ENCODE measurements at places on chromosomes 12 and 14. TPM values are rescaled to one million over a fixed set of nuclear protein-coding genes. Genes with fewer than 3 reads are reported as not detected.

GRCh38 chr14:34522496-34522895 lies 17.0 kb downstream of the EAPP start:
- no peaks in the 10 kb centered on the region for H3K27me3 ChIP-seq
- H3K27ac ChIP-seq, result peak overlapping the region; percentile 88

GSG1 gene
- not detected for total RNA-seq

- H3K4me3 ChIP-seq, result no peak overlapping the region
- no peak overlapping the region for H3K27ac ChIP-seq
- H3K27me3 ChIP-seq, result no peaks in the 10 kb centered on the region
These were observed 68.9 kb downstream of the SPPL3 start for GRCh38 chr12:120835304-120835612.

ERBB3 gene
- 206 TPM for total RNA-seq

GYS2 gene
- not detected for total RNA-seq

DNA sequence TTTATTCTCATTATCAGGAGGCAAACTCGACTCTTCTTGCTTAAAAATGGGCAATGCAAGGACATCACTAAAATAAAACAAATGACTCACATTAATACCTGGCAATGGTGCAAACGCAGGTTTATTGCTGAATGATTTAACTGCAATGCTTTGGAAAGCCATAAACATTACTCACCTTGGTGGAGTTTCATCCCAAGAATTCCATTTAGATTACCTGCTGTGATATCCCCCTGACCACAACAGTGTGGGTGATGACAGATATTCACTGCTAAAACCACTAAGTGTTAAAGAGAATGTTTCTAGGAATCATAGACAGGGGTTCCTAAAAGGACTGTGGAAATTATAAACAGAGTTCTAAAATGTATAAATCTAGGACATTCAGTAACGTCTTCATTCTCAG lies 35.3 kb upstream of the CSRNP2 start:
- no peaks in the 10 kb centered on the region for H3K36me3 ChIP-seq
- H3K27me3 ChIP-seq, result no peaks in the 10 kb centered on the region
- H3K4me1 ChIP-seq, result no peaks in the 10 kb centered on the region
- no peak for DNase-seq
- H3K27ac ChIP-seq, result no peak overlapping the region

GRCh38 chr12:29024117-29024516 lies 125.0 kb upstream of the FAR2 start:
- no peaks in the 10 kb centered on the region for H3K4me1 ChIP-seq
- DNase-seq, result no peak
- H3K27ac ChIP-seq, result no peak overlapping the region

PCED1B gene
- total RNA-seq, result 1.8 TPM

GRCh38 chr14:86166541-86166940 lies 636.6 kb downstream of the FLRT2 start:
- no peaks in the 10 kb centered on the region for H3K36me3 ChIP-seq
- H3K27me3 ChIP-seq, result no peaks in the 10 kb centered on the region
- H3K4me1 ChIP-seq, result no peaks in the 10 kb centered on the region

GRCh38 chr14:96121660-96122395 lies 82.7 kb downstream of the C14orf132 start:
- H3K4me3 ChIP-seq, result no peak overlapping the region
- DNase-seq, result no peak
- H3K36me3 ChIP-seq, result no peaks in the 10 kb centered on the region
- no peaks in the 10 kb centered on the region for H3K27me3 ChIP-seq

DNA sequence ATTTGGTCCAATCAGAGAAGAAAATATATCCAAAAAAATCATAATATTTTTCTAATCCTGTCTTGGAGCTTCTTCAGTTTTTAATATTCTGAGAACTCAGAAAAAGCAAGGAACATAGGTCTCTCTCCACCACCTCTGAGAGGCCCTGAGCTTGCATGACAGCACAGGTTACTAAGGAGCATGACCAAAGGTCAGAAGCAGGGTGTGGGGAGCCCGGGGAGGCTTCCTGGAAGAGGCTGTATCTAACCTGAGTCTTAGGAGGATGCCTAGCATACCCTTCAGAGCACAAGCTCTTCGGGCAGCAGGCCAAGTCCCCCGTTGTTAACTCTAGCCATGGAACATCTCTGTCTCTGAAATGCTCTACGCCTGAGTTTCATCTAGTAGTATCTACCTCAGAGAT lies 15.7 kb upstream of the STON2 start:
- peak; percentile 34 for DNase-seq
- H3K36me3 ChIP-seq, result no peaks in the 10 kb centered on the region
- no peaks in the 10 kb centered on the region for H3K4me1 ChIP-seq
- H3K4me3 ChIP-seq, result no peak overlapping the region

GRCh38 chr12:13536219-13536910 lies 339.8 kb downstream of the EMP1 start:
- no peaks in the 10 kb centered on the region for H3K27me3 ChIP-seq
- H3K4me3 ChIP-seq, result no peak overlapping the region
- H3K27ac ChIP-seq, result no peak overlapping the region
- H3K36me3 ChIP-seq, result no peaks in the 10 kb centered on the region
- DNase-seq, result no peak
- no peaks in the 10 kb centered on the region for H3K4me1 ChIP-seq

RPAP3 gene
- total RNA-seq, result 17.0 TPM

GRCh38 chr12:123843912-123844748 lies 82.0 kb downstream of the DNAH10 start:
- no peak overlapping the region for H3K4me3 ChIP-seq
- H3K4me1 ChIP-seq, result no peaks in the 10 kb centered on the region
- no peak overlapping the region for H3K27ac ChIP-seq
- no peaks in the 10 kb centered on the region for H3K27me3 ChIP-seq

GRCh38 chr12:67798768-67799167 lies 150.2 kb downstream of the DYRK2 start:
- H3K27ac ChIP-seq, result no peak overlapping the region
- DNase-seq, result no peak
- H3K4me1 ChIP-seq, result no peaks in the 10 kb centered on the region

GRCh38 chr14:51173863-51174262 lies 66.2 kb upstream of the TMX1 start:
- DNase-seq, result no peak
- no peaks in the 10 kb centered on the region for H3K27me3 ChIP-seq
- no peak overlapping the region for H3K4me3 ChIP-seq
- H3K4me1 ChIP-seq, result no peaks in the 10 kb centered on the region
- H3K36me3 ChIP-seq, result no peaks in the 10 kb centered on the region

ARID2 gene
- total RNA-seq, result 26.8 TPM

DNA sequence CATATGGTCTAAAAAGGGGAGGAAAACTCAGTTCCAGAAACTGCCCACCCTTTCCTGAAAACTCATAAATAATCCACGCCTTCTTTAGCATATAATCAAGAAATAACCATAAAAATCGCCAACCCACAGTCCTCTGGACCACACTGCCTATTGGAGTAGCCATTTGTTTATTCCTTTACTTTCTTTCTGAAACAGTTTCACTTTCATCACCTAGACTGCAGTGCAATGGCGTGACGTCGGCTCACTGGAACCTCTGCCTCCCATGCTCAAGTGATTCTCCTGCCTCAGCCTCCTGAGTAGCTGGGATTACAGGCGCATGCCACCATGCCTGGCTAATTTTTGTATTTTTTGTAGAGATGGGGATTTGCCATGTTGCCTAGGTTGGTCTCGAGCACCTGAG lies 44.2 kb downstream of the CLMN start:
- DNase-seq, result no peak
- no peaks in the 10 kb centered on the region for H3K27me3 ChIP-seq
- H3K4me1 ChIP-seq, result peaks cover 4% of the 10 kb centered on the region
- no peak overlapping the region for H3K4me3 ChIP-seq

GRCh38 chr12:93699271-93700145 lies 22.3 kb downstream of the CRADD start:
- DNase-seq, result no peak
- no peaks in the 10 kb centered on the region for H3K4me1 ChIP-seq
- H3K27me3 ChIP-seq, result no peaks in the 10 kb centered on the region
- H3K27ac ChIP-seq, result no peak overlapping the region
- H3K4me3 ChIP-seq, result no peak overlapping the region
- H3K36me3 ChIP-seq, result no peaks in the 10 kb centered on the region

DNA sequence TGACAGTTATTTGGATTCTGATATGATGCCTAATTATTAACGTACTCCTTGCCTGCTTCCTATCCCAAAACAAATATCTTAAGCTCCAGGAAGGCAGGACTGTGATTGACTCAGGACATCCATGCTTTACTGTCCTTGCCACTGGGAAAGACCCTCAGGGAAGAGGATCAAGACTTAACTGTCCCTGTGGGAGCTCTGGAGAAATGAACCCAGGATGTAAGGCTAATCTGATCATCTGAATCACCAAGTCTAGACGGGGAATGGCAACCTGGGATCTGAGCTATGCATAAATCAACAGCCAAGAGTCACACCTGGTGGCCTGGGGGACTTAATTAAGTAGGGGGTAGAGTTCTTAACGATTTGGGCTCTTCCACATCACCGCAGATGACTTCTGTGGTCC lies 153.2 kb upstream of the BCL2L14 start:
- no peaks in the 10 kb centered on the region for H3K4me1 ChIP-seq
- no peak for DNase-seq
- no peaks in the 10 kb centered on the region for H3K36me3 ChIP-seq
- H3K27ac ChIP-seq, result no peak overlapping the region

GRCh38 chr12:97466000-97466399 lies 3.4 kb downstream of the RMST start:
- H3K27me3 ChIP-seq, result no peaks in the 10 kb centered on the region
- no peak overlapping the region for H3K4me3 ChIP-seq
- H3K27ac ChIP-seq, result no peak overlapping the region
- DNase-seq, result no peak
- no peaks in the 10 kb centered on the region for H3K36me3 ChIP-seq
- H3K4me1 ChIP-seq, result no peaks in the 10 kb centered on the region

DNA sequence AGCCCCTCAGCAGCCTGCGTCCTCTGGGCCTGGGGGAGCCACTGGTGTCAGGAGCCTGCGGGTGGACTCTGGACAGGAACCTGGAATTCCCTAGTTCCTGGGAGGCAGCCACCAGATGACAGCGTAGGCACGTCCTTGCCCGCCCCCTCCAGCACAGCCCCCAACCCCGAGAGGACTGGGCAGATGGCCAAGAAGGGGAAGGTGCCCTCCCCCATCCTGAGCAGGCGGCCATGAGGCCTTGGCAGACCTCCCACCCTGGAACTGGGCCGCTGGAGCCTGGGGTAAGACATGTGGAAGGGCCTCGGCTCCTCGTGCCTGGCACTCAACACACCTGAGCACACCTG lies 60.4 kb upstream of the FBRSL1 start:
- DNase-seq, result peak; percentile 57
- H3K4me3 ChIP-seq, result no peak overlapping the region
- peaks cover 8% of the 10 kb centered on the region for H3K4me1 ChIP-seq
- no peak overlapping the region for H3K27ac ChIP-seq
- H3K27me3 ChIP-seq, result peaks cover 5% of the 10 kb centered on the region

GRCh38 chr12:102364709-102365108 lies 115.7 kb downstream of the IGF1 start:
- no peak overlapping the region for H3K27ac ChIP-seq
- no peaks in the 10 kb centered on the region for H3K27me3 ChIP-seq
- H3K36me3 ChIP-seq, result no peaks in the 10 kb centered on the region
- no peaks in the 10 kb centered on the region for H3K4me1 ChIP-seq

BHLHE41 gene
- 31.8 TPM for total RNA-seq

DNA sequence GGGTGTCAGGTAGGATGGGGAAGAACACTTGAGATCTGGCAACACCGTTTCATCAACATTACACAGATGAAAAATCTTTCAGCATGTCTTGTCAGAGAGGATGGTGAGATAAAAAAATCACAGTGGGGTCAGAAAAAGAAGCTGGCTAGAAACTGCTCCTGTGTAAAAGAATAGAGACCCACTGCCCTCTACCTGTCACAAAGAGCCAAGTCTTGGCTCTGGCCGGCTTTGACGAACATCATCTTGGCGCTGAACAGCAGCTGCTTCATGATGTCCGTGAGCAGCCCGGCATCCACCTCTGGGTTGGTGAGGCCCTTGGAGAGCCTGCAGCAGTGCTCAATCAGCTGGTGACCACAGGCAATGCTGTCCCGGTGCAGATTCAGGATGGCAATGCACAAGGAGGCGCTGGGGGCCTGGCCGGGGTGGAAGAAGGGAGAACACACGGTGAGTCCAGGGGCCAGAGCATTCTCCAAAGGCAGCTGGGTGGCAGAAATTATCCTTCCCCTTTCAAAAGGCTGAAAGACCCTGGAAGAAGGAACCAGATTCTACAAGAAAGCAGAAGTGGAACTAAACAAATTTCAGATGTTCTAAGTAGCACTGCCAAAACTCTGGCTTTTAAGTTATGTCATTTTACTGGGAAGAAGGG lies 50.2 kb downstream of the ZFYVE26 start:
- peaks cover 4% of the 10 kb centered on the region for H3K36me3 ChIP-seq
- H3K4me3 ChIP-seq, result no peak overlapping the region

TCTN1 gene
- total RNA-seq, result 10.2 TPM

DNA sequence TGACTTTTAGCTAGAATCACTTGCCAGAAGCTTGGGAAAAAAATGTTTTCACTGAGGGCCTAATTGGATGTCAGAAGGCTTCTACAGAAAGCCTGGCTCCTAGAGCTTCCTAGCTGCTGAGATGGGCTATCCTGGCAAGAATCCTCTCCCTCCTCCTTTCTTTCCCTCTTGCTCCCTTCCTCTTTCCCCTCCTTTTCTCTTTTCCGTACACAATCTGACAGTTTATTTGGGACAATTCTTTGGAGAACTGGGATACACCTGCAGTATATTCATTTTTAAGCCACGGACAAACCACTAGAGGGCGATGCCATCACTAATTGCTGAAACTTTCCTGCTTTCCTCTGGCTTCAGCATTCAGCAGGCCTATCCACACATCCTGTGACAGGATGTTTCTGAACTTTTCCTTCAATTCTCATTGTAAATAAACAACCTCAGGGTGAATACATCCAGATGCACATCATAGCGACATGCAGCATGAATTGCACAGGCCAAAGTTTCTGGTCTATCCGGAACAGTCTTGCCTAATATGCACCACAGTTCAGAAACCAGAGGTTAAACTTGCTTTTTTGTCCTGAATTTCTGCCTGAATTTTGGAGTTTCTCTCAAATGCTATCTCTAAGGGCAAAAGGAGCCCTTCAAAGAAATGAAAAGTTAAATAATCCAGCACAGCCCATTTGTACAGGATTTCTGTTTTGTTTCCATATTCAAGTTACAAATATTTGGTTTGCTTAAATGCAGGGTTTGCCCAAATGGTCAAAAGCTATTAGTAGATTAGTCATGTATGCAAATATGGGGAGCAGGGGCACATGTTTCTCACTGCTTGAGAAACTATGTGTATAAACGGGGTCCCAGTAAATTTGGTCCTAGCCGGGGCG lies 142.8 kb downstream of the PAWR start:
- H3K4me1 ChIP-seq, result no peaks in the 10 kb centered on the region
- peak overlapping the region; percentile 5 for H3K27ac ChIP-seq
- H3K36me3 ChIP-seq, result no peaks in the 10 kb centered on the region
- H3K4me3 ChIP-seq, result no peak overlapping the region
- H3K27me3 ChIP-seq, result no peaks in the 10 kb centered on the region

AICDA gene
- total RNA-seq, result not detected

MYF5 gene
- not detected for total RNA-seq

DNA sequence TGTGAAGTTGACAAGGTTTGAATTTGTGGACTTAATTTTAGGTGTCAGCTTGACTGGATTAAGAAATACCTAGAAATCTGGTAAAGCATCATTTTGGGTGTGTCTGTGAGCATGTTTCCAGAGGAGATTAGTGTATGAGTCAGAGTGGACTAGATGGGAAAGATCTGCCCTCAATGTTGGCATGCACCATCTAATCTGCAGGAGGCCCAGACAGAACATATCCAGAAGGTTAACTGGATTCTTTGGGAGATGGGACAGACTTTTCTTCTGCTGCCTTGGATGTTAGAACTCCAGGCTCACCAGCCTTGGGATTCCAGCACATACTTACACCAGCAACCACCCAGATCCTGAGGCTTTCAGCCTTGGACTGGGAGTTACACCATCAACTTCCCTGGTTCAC lies 14.1 kb downstream of the SGPP1 start:
- peaks cover 3% of the 10 kb centered on the region for H3K4me1 ChIP-seq
- H3K4me3 ChIP-seq, result no peak overlapping the region
- no peaks in the 10 kb centered on the region for H3K27me3 ChIP-seq
- H3K36me3 ChIP-seq, result no peaks in the 10 kb centered on the region
- no peak for DNase-seq

DEPDC4 gene
- 2.9 TPM for total RNA-seq

TTC9 gene
- 0.66 TPM for total RNA-seq

Measured in colonic mucosa (tissue), 4 donors.